ENCODE measurements at places on chromosomes 12 and 14. TPM values are rescaled to one million over a fixed set of nuclear protein-coding genes. Genes with fewer than 3 reads are reported as not detected.

DNA sequence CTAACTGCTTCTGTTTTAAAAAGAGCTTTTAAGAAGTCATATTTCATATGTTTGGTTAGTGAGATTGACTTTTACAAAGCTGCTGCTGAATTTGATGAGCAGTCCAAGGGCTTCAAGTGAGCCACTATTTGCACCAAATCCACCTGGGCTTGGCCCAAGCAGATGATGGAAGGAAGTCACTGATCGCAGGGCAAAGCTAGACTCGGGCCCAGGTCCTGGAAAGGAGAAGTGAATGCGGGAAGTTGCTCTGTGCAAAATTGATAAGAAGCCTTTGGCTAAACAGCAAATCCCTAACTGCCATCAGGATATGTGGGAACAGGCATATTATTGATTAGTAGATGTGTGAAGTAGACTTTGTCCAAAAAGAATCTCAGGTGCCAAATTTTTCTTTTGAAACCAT lies 30.5 kb downstream of the PLXNC1 start:
- peaks cover 14% of the 10 kb centered on the region for H3K4me1 ChIP-seq
- H3K4me3 ChIP-seq = no peak overlapping the region

- no peaks in the 10 kb centered on the region for H3K36me3 ChIP-seq
- H3K4me3 ChIP-seq = no peak overlapping the region
- H3K27ac ChIP-seq = no peak overlapping the region
- H3K27me3 ChIP-seq = peaks cover 3% of the 10 kb centered on the region
- H3K4me1 ChIP-seq = no peaks in the 10 kb centered on the region
These were observed 36.0 kb downstream of the NTF3 start for GRCh38 chr12:5467931-5468330.

GRCh38 chr14:102655137-102655536 lies 62.7 kb downstream of the RCOR1 start:
- no peak for DNase-seq
- no peaks in the 10 kb centered on the region for H3K36me3 ChIP-seq
- peaks cover 20% of the 10 kb centered on the region for H3K4me1 ChIP-seq
- H3K27ac ChIP-seq = no peak overlapping the region
- H3K4me3 ChIP-seq = no peak overlapping the region

DNA sequence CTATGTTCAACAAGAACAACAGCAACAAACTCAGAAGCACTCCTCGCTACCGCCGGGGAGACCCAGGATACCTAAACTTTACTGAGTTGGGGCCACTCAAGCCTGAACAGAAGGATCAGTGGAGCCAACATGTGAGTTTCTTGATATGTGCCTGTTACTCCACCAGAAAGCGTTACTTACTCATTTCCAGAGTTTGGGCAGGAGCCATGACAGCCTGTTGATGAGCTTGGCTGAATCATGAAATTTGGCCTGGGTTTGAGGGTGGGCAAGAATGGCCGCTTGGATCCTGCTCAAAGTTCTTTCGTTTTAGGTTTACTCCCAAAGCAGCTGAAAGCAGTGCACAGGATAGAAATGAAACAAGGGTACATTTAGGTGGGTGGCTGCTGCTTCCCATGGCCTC lies 12.0 kb upstream of the GALNT6 start:
- H3K27ac ChIP-seq = no peak overlapping the region
- no peaks in the 10 kb centered on the region for H3K36me3 ChIP-seq
- H3K4me1 ChIP-seq = no peaks in the 10 kb centered on the region
- H3K27me3 ChIP-seq = no peaks in the 10 kb centered on the region

- H3K36me3 ChIP-seq = no peaks in the 10 kb centered on the region
- H3K27me3 ChIP-seq = no peaks in the 10 kb centered on the region
- no peak overlapping the region for H3K4me3 ChIP-seq
- H3K27ac ChIP-seq = no peak overlapping the region
- no peaks in the 10 kb centered on the region for H3K4me1 ChIP-seq
These were observed 191.9 kb downstream of the RAD51B start for GRCh38 chr14:68011406-68012028.

GRCh38 chr14:23177181-23177580 lies 6.3 kb downstream of the SLC7A8 start:
- DNase-seq = no peak
- H3K4me1 ChIP-seq = peaks cover 20% of the 10 kb centered on the region
- no peaks in the 10 kb centered on the region for H3K36me3 ChIP-seq

DNA sequence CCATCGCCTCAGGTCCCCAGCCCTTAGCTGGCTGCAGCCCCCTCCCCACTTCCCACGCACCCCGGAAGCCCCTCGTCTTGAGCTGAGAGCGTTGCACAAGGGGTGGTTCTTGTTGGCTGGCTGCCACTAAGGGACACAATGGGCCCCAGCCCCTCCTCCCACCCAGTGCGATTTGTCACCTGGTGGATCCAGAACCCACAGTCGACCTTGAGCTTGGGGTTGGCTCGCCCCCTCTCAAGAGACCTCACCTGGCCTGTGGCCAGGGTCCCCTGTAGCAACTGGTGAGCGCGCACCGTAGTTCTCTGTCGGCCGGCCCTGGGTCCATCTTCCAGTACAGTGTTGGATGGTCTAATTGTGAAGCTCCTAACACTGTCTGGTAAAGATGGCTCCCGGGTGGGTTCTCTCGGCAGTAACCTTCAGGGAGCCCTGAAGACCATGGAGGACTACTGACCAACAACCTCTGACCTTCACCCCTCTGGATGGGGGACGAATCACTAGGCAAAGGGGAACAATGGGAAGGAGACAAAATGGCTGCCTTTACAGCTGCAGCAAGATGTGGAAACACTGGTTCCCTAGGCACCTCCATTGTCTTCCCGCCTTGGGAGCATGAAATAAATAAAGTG lies 6.6 kb downstream of the PHB2 start:
- H3K4me3 ChIP-seq = peak overlapping the region; percentile 46
- peaks cover 51% of the 10 kb centered on the region for H3K4me1 ChIP-seq
- peaks cover 38% of the 10 kb centered on the region for H3K36me3 ChIP-seq
- peak overlapping the region; percentile 94 for H3K27ac ChIP-seq
- H3K27me3 ChIP-seq = no peaks in the 10 kb centered on the region

- no peaks in the 10 kb centered on the region for H3K36me3 ChIP-seq
- H3K27me3 ChIP-seq = no peaks in the 10 kb centered on the region
- no peak overlapping the region for H3K4me3 ChIP-seq
- no peak overlapping the region for H3K27ac ChIP-seq
- no peak for DNase-seq
These were observed 24.6 kb upstream of the BATF start for GRCh38 chr14:75497701-75498100.

GRCh38 chr14:106120101-106120500 lies 593.7 kb downstream of the TMEM121 start:
- no peak overlapping the region for H3K4me3 ChIP-seq
- no peak overlapping the region for H3K27ac ChIP-seq
- H3K36me3 ChIP-seq = no peaks in the 10 kb centered on the region
- H3K27me3 ChIP-seq = peaks cover 23% of the 10 kb centered on the region

- H3K4me3 ChIP-seq = no peak overlapping the region
- H3K27me3 ChIP-seq = no peaks in the 10 kb centered on the region
- DNase-seq = no peak
These were observed 43.3 kb downstream of the OTOGL start for GRCh38 chr12:80142640-80143039.

DNA sequence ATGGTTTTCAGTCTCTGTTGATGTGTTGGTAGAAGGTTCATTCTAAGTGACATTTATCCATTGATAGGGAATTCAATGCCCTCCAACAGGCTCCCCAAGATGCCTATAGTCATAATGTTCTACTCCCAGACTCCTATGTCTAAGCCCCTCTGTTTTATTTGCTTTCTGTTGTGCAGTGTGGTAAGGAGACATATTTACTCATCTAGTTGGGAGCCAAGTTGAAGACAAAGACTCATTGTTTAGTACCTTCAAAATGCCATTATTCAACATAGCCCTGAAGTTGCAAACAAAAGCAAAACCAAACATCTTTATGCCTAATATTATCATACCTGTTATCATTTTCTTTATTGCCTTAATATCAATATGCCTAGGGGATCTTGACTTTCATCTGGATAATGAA lies 302.1 kb downstream of the RMST start:
- no peak overlapping the region for H3K4me3 ChIP-seq
- no peaks in the 10 kb centered on the region for H3K4me1 ChIP-seq
- no peaks in the 10 kb centered on the region for H3K27me3 ChIP-seq
- DNase-seq = no peak
- H3K36me3 ChIP-seq = no peaks in the 10 kb centered on the region

DNA sequence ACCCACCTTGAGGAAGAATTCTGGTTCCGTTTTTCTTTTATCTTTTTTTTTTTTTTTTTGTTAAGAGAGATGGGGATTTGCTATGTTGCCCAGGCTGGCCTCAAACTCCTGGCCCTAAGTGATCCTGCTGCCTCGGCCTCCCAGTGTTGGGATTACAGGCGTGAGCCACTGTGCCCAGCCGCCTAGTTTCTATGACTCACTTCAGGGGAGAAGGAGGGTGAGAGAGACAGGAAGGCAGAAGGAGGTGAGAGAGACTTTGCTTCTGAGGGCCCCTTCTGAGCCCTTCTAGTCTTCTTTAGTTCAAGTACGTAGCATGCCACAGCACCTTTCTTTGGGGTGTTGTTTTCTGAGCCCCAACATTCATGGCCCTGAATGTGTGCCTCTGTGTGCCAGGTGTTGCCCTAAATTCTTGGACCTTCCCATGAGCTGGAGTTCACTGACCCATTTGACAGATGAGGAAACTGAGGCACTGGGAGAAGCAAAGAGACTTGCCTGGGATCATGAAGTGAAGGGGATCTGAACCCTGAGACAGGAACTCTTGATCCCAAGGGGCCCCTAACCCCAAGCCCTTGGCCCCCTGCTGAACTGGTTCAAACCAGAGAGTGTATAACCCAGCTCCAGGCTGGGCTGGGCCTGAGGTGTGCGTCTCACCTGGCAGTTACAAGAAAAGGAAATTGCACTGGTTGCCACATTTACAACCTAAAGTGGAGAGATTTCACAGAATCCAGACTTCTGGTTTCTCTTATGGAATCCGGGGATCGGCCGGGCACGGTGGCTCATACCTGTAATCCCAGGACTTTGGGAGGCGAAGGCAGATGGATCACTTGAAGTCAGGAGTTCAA lies 20.8 kb downstream of the SH2B3 start:
- H3K4me3 ChIP-seq = no peak overlapping the region
- H3K27ac ChIP-seq = peak overlapping the region; percentile 6
- H3K27me3 ChIP-seq = no peaks in the 10 kb centered on the region
- peaks cover 59% of the 10 kb centered on the region for H3K4me1 ChIP-seq
- peaks cover 7% of the 10 kb centered on the region for H3K36me3 ChIP-seq
- DNase-seq = no peak

- no peaks in the 10 kb centered on the region for H3K27me3 ChIP-seq
- no peaks in the 10 kb centered on the region for H3K4me1 ChIP-seq
- H3K4me3 ChIP-seq = no peak overlapping the region
- DNase-seq = no peak
- H3K36me3 ChIP-seq = no peaks in the 10 kb centered on the region
- H3K27ac ChIP-seq = no peak overlapping the region
These were observed 37.5 kb downstream of the EAPP start for GRCh38 chr14:34502001-34502400.

DNA sequence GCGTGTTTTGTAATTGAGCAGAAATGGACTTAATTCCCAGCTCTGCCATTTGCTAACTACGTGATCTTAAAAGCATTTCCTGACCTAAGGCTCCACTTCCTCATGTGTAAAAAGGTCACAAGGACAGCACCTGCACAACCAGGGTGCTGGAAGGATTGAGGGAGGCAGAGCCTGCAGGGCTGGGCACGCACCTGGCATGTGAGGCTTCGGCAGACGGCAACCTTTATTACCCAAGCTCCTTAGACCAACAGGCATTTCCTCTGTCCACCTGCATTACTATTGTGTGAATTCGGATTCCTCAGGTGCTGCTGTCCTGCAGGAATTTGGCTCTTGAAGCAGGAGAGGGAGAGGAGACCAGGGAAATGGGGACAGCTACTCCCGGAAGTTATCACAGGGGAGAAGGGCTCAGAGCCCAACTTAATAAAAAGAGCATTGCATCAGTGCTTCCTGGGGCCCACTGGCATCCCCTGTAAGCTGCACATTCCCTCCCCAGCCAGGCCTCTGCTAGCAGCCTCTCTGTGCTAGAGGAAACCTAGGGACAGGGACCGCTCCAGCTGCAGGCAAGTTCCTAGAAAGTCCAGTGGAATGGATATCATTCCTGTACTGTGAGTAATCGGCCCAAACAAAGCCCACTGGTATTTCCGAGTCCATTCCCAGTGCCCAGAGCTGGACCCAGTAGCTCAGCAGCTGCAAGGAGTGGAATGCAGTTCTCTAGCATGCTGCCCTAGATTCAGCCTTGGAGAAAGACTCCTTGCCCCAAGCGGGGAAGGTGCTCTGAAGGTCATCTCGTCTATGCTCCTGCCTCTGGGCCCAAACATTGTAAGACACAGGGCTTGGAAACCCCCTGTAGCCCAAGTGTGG lies 157.1 kb upstream of the CCND2 start:
- H3K4me3 ChIP-seq = no peak overlapping the region
- no peak for DNase-seq

DNA sequence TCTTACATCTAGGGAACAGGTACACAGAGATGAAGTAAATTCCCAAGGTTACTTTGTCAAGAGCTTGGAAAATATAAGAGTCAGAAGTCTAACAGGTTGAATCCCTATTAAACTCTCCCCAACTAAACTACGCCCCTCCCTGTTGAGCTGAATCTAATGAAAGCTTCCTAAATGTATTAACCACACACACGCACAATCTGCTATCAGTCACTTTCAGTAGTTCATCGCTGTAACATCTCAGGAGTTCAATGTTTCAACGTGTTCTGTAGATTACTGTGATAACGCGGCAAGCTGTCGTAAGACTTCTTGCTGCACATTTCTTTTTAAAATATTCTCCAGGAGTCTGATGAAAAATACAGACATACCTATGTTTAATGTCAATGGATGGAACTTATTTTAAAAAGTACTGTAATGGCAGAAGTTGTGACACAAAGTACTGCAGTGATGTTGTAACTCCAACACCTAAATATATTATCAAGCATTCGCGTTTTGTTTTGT lies 612 bp upstream of the SLC25A3 start:
- no peak for DNase-seq
- peak overlapping the region; percentile 99 for H3K27ac ChIP-seq
- H3K4me3 ChIP-seq = peak overlapping the region; percentile 98

- H3K4me1 ChIP-seq = no peaks in the 10 kb centered on the region
- no peak for DNase-seq
- no peak overlapping the region for H3K4me3 ChIP-seq
- no peaks in the 10 kb centered on the region for H3K36me3 ChIP-seq
These were observed 22.4 kb downstream of the CALM1 start for GRCh38 chr14:90419200-90419599.

DNA sequence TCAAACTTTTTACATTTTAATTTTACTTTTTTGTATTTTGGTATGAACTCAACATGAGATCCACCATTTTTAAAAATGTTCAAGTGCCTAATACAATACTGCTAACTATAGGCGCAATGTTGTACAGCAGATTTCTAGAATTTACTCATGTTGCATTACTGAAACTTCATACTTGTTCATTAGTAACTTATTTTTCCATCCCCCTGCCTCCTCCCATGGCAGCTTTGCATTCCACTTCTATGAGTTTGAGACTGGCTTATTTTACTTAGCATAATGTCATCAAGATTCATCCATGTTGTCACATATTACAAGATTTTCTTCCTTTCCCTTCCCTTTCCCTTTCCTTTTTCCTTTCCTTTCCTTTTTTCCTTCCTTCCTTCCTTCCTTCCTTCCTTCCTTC lies 825.9 kb downstream of the SLC16A7 start:
- no peak overlapping the region for H3K27ac ChIP-seq
- DNase-seq = no peak
- no peaks in the 10 kb centered on the region for H3K36me3 ChIP-seq
- no peaks in the 10 kb centered on the region for H3K27me3 ChIP-seq
- no peaks in the 10 kb centered on the region for H3K4me1 ChIP-seq

Gene HCAR1
- total RNA-seq = 0.20 TPM

Gene LRP1-AS
- total RNA-seq = not detected

Gene GLT8D2
- 9.1 TPM for total RNA-seq

Gene ABCC9
- 32.6 TPM for total RNA-seq

Gene PPP1R1A
- total RNA-seq = not detected

Gene ETFBKMT
- 2.8 TPM for total RNA-seq

Gene DBX2
- total RNA-seq = not detected

Gene TAS2R13
- 1.3 TPM for total RNA-seq

Data from upper lobe of right lung (tissue), 1 donor.